Stimulated activated CD4-positive, alpha-beta T cell treated with anti-CD3 and anti-CD28 coated beads, Interleukin-1b, Interleukin-23, amount 100 ng/mL, for 24 hours (primary cell): ENCODE measurements at places on chromosomes 16 and 17.

- DNase-seq = peak; percentile 49
Measured at GRCh38 chr17:39920218-39921210, 2.1 kb upstream of the GSDMB start.

DNA sequence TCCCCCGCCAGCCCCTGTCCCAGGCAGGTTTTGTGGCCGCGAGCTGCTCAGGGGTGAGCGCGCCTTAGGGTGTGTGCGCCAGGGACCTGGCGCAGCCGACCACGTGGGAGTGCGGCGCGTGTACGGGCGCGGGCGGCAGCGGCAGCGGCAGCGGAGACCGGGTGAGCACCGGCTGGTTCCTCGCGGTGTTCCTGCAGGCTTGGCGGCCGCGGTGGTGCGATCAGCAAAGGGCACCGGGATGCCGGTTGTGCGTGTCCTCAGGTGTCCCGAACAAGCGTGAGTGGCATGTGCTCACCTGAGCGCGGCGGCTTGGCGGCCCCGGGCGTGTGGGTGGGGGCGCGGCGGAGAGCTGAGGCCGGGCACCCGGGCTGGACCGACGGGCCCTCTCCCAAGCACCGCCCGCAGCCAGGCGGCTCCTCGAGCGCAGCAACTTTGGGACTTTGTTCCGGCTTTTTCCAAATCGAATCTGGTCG, 381 bp upstream of the HSD11B2 start:
- DNase-seq = no peak

DNA sequence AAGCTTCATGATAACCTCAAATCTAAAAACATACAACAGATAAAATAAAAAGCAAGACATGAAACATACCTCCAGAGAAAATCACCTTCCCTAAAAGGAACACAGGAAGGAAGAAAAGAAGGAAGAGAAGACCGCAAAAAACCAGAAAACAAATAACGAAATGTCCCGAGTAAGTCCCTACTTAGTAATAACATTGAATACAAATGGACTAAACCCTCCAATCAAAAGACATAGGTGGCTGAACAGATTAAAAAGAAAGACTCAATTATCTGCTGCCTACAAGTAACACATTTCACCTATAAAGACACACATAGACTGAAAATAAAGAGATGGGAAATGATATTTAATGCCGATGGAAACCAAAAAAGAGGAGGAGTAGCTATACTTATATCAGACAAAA, 6.2 kb downstream of the FBXO39 start:
- DNase-seq = no peak

DNA sequence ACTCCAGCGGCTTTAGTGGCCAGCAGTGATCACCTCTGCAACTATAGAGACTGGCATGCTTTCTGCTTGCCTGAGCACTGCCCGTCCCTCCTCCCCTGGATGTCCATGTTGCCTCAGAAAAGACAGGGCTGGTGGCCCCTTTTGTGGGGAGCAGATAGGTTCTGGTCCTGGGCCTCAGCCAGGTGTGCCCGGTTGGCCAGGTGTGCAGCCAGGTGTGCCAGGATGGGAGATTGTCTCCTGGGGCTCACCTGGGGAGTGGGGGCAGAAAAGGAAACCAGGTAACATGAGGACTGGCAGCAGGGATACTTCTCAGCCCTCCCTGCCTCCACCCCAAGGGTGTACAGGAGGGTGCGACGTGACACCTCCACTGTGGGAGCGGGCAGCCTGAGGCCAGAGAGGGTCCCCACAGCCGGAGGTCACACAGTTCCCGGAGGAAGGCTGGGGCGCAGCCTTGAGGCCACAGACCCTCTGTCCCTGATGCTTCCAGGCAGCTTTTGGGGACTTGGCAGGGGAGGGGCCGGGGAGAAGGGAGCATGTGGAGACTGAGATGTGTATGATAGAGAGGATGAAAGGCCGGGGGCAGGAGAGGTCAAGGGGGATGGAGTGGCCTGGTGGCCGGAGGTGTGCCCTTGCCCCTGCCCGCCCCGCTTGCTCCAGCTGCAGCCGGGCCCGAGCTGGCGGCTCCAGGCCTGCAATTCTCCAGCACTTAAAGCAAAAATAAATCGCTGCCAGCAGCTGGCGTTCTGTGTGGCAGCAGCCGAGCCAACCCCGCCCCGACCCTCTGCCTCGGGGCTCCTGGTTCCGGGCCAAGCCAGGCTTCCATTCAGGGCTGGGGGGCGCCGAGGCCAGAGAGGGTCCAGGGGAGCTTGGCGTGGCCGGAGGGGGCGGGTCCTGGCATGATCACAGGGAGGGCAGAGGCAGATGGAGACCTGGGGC, 6.7 kb downstream of the KCNJ12 start:
- no peak for DNase-seq

DNA sequence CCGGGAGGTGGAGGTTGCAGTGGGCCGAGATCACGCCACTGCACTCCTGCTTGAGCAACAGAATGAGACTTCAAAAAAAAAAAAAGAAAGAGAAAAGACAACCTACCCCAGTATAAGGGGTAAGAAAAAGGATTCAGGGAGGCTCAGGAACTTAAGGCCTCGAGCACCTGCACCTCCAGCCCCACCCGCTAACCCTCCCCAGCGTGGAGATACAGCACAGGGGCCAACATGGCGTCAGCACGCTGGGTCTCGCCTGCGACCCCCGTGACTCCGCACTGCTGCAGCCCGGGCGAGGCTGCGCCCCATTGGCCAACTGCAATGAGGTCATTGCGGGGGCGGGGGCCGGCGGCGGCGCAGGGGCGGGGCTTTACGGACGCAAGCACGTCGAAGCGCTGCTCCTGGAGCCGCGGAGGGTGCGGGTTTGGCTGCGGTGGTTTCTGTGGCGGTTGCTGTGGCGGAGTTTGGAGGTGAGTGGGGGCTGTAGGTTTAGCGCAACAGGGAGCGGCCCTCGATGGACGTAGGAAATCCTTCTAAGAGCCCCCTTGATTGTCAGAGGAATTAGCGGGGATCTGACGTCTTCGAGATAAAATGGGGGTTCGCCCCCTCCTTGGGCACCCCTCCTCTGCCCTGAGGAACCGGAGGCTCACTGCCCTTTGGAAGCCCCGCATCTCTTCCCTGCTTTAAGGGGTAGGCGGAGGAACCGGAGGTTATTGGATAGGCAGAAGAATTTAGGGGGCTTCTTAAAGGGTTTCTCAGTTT, at the start of gene ATP6V0A1:
Gene ATP6V0A1 (plus strand): TSS at position 382 of the 759 bp plus-strand sequence. CDS start 2,017 bp downstream, outside the sequence.
- DNase-seq = peak; percentile 80

- DNase-seq = no peak
Measured at GRCh38 chr17:35709874-35710273, 21.6 kb upstream of the RASL10B start.
